ENCODE measurements at places on chromosomes 11 and 22.

DNA sequence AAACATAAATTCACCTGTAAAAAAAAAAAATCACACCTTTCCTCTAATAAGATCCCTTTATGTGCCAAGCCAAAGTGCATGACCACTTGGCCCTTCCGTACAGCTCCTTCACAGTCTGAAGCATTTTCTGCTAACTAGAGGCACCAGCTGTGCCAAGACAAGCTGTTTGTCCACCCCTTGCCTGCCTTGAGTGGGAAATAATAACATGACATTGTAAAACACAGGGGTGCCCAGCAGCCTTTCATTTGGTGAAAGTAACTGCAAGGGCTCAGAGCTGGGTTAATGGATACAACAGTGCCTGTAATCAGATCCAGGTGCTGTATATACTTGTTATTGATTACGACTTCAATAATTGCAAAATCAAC lies 59.2 kb downstream of the DDIAS start:
- DNase-seq = no peak

- DNase-seq = no peak
Observed at GRCh38 chr22:37806409-37807333, 1.1 kb upstream of the GCAT start.

GRCh38 chr11:121291896-121292494 lies 576 bp upstream of the SC5D start:
- peak; percentile 35 for DNase-seq

- DNase-seq = no peak
Observed at GRCh38 chr22:32411402-32411801, 645 bp downstream of the RTCB start.

- no peak for DNase-seq
Observed at GRCh38 chr11:64229744-64230170, 591 bp upstream of the DNAJC4 start.

GRCh38 chr11:123707606-123708205 lies 33.8 kb downstream of the ZNF202 start:
- peak; percentile 76 for DNase-seq

GRCh38 chr11:33847251-33847650 lies 44.6 kb downstream of the LMO2 start:
- no peak for DNase-seq

GRCh38 chr11:130308886-130309285 lies 5.8 kb downstream of the ZBTB44 start:
- DNase-seq = no peak

GRCh38 chr11:73184953-73185671 lies 33.0 kb upstream of the P2RY2 start:
- DNase-seq = peak; percentile 40

DNA sequence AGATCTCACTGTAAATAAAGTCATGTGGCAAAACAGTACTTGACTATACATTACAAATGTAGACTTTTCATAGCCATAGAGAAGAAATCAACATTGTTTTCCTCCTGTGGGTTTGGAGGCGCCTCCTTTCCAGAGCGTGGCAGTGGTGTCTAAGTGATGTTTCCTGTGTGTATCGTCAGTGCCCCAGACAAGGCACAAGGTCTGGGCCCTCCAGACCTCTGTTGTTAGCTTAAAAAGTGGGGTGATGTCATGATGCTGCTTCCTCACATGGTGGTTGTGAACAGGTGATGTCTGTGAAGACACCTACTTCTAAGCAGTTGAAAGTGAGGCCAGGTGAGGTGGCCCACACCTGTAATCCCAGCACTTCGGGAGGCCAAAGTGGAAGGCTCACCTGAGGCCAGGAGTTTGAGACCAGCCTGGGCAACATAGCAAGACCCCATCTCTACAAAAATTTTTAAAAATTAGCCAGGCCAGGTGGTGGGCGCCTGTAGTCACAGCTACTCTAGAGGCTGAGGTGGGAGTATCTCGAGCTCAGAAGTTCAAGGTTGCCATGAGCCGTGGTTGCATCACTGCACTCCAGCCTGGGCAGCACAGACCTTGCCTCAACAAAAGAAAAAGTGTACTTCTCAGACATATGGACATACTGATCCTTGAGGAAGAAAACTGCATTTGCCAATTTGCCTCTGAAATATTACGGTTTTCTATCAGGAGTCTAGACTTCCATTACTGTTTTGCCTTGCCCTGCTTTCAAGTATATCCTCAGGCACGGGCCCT lies 15.7 kb downstream of the NUP50 start:
- no peak for DNase-seq

- no peak for DNase-seq
Observed at GRCh38 chr11:77196961-77197360, 68.9 kb downstream of the MYO7A start.

- no peak for DNase-seq
Observed at GRCh38 chr11:105942921-105943320, 79.1 kb downstream of the MSANTD4 start.

- no peak for DNase-seq
Observed at GRCh38 chr11:44601471-44602370, 36.3 kb downstream of the CD82 start.

DNA sequence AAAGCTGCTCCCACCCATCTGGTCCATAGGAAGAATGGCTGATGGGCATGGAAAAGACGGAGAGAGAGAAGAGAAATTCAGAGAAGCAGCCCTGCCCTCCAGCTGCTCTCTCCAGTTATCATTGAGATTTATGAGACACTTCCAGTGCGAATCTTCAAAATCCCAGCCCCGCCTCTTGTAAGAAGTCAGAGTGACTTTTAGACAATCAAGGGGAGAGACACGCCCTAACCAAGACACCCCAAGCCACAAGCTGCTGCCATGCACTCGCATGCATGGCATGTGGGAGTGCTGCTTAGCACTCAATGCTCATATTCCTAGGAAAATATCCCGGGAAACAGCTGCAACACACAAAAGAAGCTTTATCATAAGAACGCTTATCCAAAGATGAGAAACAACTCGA lies 110.6 kb upstream of the BID start:
- no peak for DNase-seq

DNA sequence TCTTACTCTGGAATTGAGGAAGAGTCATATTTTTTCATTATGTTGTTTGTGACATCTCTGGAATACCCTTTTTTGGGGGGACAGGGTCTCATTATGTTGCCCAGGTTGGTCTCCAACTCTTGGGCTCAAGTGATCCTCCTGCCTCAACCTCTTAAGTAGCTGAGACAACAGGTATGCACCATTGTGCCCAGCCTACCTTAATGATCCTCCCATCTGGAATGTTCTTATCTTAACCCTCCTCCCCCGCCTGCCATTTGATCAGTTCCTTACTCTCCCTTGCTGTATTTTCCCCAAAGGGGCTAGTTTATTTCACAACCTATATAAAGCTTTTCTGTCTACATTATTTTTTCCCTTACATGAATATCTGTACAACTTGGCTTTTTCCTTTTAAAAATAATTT lies 594.7 kb downstream of the METTL15 start:
- no peak for DNase-seq

DNA sequence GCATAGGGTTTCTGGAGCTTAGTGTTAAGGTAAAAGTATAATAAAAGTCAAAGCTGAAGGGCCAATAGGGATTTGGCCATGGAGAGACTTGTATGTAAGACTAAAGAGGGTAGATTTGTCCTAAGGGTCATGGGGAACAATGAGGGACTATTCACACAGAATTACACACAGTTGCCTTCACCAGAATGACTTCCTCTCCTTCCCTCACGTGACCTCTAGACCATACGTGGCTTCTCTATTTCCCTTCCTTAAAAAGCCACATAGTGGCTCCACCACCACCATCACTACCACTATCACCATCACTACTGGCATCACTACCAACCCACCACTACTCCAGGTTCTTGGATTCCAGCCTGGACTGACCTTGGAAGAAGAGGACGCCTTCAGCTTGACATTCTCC lies 2.8 kb downstream of the HPX start:
- no peak for DNase-seq

DNA sequence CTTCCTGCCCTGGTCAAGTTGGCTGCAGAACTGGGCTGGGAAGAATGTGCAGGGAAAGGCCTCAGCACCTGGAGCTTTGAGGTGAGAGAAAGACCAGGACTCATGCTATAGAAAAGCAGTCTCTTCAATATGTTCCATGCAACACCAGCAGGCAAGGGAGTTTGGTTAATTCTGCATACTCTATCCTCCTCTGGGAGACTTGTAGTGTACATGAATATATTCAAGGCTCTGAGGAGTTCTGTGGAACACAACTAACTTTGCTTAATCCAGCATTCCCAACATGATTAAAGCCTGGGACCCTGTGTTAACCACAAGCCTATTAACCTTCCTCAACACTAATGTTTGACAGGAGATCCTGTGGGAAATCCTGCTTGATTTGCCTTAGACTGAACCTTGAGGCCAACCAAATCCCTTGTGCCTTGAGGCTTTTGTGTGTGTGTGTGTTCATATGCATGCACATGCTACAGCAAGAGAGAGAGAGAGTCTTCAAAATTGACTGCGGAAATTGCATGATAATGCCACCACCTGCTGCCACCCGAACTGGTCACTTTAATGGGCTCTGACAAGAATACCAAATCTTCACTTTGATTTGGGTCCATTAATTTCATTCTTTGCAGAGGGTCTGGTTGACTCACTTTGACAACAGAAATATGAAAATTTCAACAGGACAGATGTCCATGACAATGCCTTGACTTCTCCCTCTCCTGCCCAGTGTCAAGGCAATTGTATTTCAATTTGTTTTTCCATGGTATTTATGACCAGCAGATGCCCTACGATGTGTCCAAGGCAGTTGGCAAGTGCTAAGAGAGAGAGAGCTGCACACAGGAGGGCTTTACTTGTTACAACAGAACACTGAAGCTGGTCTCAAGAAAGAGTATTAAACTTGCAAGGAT lies 238.2 kb upstream of the ZBED5 start:
- no peak for DNase-seq

- no peak for DNase-seq
Observed at GRCh38 chr11:35151241-35151640, 12.3 kb downstream of the CD44 start.

- DNase-seq = no peak
Observed at GRCh38 chr11:132184079-132184478, 813.7 kb downstream of the NTM start.

DNA sequence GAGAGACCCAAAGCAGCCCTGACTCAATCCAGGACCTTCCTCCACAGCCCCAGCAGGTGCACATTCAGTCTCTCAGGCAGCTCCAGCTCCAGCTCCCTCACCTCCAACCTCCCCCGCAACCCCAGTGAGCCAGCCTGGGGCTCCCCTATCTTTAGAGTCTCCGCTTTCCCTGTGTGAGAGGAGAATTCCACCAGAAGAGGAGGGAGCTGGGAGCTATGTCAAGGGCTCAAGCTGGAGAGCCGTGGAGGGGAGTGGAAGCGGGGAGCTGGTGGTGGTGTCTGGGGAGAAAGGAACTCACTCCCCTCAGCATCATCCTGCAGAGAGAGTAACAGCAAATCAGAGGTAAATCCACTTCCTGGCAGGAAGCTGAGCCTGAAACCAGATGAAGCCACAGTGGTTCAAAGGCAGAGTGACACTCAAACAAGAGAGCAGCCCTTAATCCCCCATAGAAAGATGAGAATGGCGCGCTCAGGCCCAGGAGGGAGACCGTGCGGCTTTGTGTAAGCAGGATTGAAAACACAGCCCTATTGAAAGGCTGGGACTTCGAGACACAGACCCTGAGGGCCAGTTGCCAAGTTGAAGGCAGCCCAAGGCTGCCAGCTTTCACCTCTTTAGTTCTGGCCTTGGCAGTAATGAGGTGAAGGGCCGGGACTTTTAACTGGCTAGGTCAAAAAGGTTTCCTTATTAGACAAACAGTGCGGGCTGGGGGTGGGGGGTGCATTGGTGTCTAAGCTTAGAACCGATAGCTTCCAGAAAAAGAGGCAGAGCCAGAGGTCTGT lies 21.4 kb upstream of the CDON start:
- DNase-seq = no peak

DNA sequence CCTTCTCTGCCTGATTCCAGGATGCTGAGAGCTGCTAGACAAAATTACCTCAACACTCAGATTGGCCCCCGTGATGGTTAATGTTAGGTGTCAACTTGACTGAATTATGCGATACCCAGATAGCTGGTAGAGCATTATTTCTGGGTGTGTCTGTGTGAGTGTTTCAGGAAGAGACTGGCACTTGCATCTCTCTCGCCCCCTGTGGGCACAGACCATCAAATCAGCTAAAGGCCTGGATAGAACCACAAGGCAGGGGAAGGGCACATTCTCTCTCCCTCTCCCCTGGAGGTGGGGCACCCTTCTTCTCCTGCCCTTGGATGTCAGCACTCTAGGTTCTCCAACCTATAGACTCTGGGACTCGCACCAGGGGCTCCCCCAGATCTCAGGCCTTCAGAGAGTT lies 79.7 kb downstream of the KIRREL3 start:
- no peak for DNase-seq

DNA sequence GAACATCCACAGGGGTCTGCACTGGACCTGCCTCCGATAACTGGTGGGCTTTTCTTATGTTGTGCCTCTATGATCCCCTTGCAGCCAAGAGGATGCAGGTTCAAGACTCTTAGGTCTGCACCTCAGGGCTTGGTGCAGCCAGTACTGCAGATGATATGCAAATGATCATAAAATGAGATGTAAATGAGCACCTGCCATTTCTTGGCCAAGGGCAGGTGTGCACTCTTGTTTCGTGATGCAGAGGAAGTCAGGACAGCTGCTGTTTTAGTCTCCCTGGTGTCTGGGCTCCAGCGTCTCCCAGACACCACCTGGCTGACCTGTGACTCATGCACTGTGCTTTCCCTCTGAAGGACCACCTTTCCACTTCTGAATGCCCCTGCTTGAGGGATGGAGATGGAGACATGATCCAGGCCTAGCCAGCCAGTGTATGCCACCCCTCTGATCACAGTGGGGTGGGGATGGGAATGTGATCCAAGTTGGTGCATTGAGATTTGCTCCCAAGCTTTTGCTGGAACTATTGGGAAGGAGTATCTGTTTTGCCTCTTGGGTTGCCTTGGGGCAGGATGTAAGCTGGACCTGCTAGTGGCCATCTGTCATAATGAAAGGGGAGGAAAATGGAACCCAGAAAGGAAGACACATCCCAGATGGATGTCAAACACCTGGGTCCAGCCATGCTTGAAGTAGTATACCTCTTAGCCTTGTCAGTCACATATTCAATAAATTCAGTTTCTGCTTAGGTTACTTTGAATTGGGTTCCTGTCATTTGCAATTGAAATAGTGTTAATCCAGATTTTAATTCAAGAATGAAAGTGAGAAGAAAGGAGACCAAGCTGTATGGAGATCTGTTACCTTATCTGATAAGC lies 3.3 kb upstream of the KCNJ11 start:
- DNase-seq = peak; percentile 87

DNA sequence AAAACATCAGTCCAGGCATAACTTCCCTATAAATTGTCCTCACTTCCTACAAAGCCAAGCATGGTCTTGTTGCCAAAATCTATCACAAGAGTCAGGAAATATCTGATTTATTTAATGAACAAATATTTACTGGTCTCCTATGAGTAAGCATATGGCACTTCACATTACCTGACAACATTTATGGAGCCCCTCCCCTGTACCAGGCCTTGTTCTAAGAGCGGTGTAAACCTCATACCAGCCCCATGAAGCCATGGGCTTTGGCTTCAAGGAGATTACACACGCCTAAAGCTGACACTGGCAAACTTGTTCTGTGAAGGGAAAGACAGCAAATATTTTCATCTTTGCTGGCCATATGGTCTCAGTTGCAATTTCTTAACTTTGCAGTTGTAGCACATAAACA lies 43.0 kb upstream of the EIF3D start:
- DNase-seq = no peak

- DNase-seq = no peak
Observed at GRCh38 chr22:28597665-28598064, 82.0 kb downstream of the TTC28 start.

All from NCI-H774 (cell line).